Glomerular endothelial cell (primary cell): ENCODE measurements at places on chromosomes 4 and X. TPM values are rescaled to one million over a fixed set of nuclear protein-coding genes. Genes with fewer than 3 reads are reported as not detected.

RS1 gene
- total RNA-seq = not detected in 2 replicates

NAT8L gene
- 0.05 TPM in 1 of 2 replicates, not detected in the other for total RNA-seq

SYN1 gene
- 0.15 and 0.88 TPM in 2 replicates for total RNA-seq

PAGE4 gene
- total RNA-seq = not detected in 2 replicates

TEC gene
- 0.24 and 0.29 TPM in 2 replicates for total RNA-seq

MEPE gene
- not detected in 2 replicates for total RNA-seq

CHRDL1 gene
- 0.58 and 4.0 TPM in 2 replicates for total RNA-seq

CT45A5 gene
- total RNA-seq = not detected in 2 replicates

SH3D19 gene
- 73.4 and 79.8 TPM in 2 replicates for total RNA-seq

ACE2 gene
- total RNA-seq = not detected in 2 replicates

S100G gene
- not detected in 2 replicates for total RNA-seq

TRMT2B gene
- 9.5 and 17.6 TPM in 2 replicates for total RNA-seq

SEPTIN11 gene
- total RNA-seq = 162 and 242 TPM in 2 replicates

GRIPAP1 gene
- total RNA-seq = 24.4 and 38.2 TPM in 2 replicates

JAKMIP1 gene
- not detected in 2 replicates for total RNA-seq

KLKB1 gene
- 0.15 TPM in 1 of 2 replicates, not detected in the other for total RNA-seq

SERPINA7 gene
- total RNA-seq = not detected in 2 replicates

PDZD4 gene
- 0.10 and 0.12 TPM in 2 replicates for total RNA-seq

EREG gene
- 3.9 and 4.0 TPM in 2 replicates for total RNA-seq

PHEX gene
- 0.41 and 1.2 TPM in 2 replicates for total RNA-seq

ADGRG4 gene
- total RNA-seq = 0.29 and 0.47 TPM in 2 replicates

NSUN7 gene
- total RNA-seq = 0.88 and 1.6 TPM in 2 replicates

TRIM61 gene
- total RNA-seq = not detected in 2 replicates

FMR1NB gene
- total RNA-seq = not detected in 2 replicates

FAT1 gene
- total RNA-seq = 108 and 154 TPM in 2 replicates

HPGDS gene
- not detected in 2 replicates for total RNA-seq

ART3 gene
- total RNA-seq = 1.2 and 1.4 TPM in 2 replicates

MUC7 gene
- not detected in 2 replicates for total RNA-seq

CFI gene
- total RNA-seq = 45.9 and 61.9 TPM in 2 replicates

ASB12 gene
- 2.0 TPM in 1 of 2 replicates, not detected in the other for total RNA-seq

LDB2 gene
- 57.1 and 69.8 TPM in 2 replicates for total RNA-seq

MAGEB18 gene
- not detected in 2 replicates for total RNA-seq

CSAG1 gene
- total RNA-seq = not detected in 2 replicates

TCEANC gene
- 1.3 and 3.3 TPM in 2 replicates for total RNA-seq

FGFBP2 gene
- not detected in 2 replicates for total RNA-seq

DGKK gene
- not detected in 2 replicates for total RNA-seq

PNPLA4 gene
- total RNA-seq = 10.1 and 14.5 TPM in 2 replicates

TMEM128 gene
- total RNA-seq = 11.1 and 22.5 TPM in 2 replicates

C1GALT1C1 gene
- 42.0 and 60.4 TPM in 2 replicates for total RNA-seq

IL13RA2 gene
- total RNA-seq = 0.12 TPM in 1 of 2 replicates, not detected in the other

PDLIM3 gene
- 11.4 and 36.2 TPM in 2 replicates for total RNA-seq

CSAG2 gene
- not detected in 2 replicates for total RNA-seq

GAB1 gene
- 8.1 and 19.6 TPM in 2 replicates for total RNA-seq

NUP62CL gene
- total RNA-seq = 3.4 TPM in 1 of 2 replicates, not detected in the other

HSFX2 gene
- total RNA-seq = 0.35 TPM in 1 of 2 replicates, not detected in the other

CPE gene
- 6.6 and 10.2 TPM in 2 replicates for total RNA-seq

DIAPH2 gene
- 21.6 and 34.7 TPM in 2 replicates for total RNA-seq
